ENCODE measurements at places on chromosomes 4 and X. TPM values are rescaled to one million over a fixed set of nuclear protein-coding genes. Genes with fewer than 3 reads are reported as not detected.

DNA sequence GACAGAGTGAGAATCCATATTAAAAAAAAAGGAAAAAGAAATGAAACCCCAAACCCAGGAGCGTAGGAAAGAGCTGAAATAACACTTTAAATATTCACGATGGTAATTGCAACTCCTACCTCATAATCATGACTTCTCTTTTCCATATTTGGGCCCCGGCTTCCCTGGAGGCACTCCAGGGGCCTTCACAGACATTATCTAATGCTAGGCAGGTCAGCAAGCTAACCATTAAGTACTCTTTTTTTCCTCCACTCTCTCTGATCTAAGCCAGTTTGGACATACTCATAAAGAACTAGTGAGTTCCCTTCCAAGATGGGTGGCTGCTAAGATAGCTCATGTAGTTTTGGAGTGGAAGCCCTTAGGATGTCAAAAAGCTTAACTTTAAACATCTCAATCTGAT lies 83.2 kb downstream of the SH3KBP1 start:
- H3K36me3 ChIP-seq = no peaks in the 10 kb centered on the region
- no peaks in the 10 kb centered on the region for H3K4me1 ChIP-seq
- no peak overlapping the region for H3K4me3 ChIP-seq
- DNase-seq = no peak

DNA sequence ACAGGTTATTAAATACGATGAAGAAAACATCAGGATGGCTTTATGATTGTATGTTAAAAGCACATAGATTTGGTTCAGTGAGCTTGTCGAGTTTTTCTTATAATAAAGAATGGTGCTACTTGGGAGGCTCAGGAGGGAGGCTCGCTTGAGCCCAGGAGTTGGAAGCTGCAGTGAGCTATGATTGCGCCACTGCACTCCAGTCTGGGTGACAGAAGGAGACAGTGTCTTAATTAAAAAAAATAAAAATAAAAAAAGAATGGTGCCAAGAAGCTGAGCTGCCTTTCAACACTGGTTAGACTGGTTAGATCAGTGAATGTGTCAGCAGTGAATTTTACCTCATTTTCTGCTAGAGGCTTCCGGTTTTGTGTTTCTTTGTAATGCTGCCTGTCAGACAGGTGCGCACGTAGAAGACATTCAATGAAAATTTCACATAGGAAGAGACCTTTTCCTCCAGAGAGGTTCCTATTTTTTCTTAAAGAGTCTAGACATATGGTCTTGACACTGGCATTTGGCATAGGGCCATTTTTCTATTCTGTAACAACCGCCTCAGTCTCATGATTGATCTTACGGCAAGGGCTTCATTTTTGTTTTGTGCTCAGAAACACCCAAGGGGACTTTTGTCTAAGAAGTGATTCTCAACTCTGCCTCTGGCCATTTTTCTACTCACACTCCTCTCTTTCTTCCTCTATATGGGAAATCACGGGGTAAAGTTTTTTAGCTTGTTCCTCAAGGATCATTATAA lies 15.0 kb upstream of the ARSF start:
- no peaks in the 10 kb centered on the region for H3K4me1 ChIP-seq
- DNase-seq = peak; percentile 8
- H3K36me3 ChIP-seq = no peaks in the 10 kb centered on the region
- H3K4me3 ChIP-seq = no peak overlapping the region
- H3K27ac ChIP-seq = no peak overlapping the region

Gene SSX4B
- not detected for total RNA-seq

- peaks cover 5% of the 10 kb centered on the region for H3K4me1 ChIP-seq
- H3K36me3 ChIP-seq = no peaks in the 10 kb centered on the region
- DNase-seq = no peak
- no peak overlapping the region for H3K27ac ChIP-seq
- H3K4me3 ChIP-seq = no peak overlapping the region
Observed at GRCh38 chr4:184281231-184282139, 63.8 kb upstream of the ENPP6 start.

GRCh38 chr4:24179201-24179840 lies 289.5 kb upstream of the PPARGC1A start:
- DNase-seq = no peak
- no peak overlapping the region for H3K27ac ChIP-seq
- H3K4me1 ChIP-seq = no peaks in the 10 kb centered on the region

Gene TMEM156
- not detected for total RNA-seq

DNA sequence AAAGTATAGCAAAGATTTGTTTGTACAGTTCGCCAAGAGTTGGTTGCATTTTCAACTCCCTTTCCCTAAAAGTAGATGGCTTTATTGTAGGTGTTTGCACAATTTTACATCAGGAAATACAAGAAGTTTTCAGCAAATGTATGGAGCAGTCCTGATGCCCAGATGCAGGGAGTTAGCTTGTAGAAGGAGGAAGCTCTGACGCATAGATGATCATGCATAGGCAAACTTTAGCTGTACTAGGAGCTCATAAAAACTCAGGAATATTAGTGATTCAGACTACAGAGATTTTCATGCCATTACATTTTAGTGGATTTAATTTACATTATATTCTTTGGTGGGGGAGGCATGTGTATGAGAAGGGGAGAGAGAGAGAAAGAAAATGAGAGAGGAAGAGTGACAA lies 62.9 kb downstream of the TMPRSS11D start:
- no peak overlapping the region for H3K4me3 ChIP-seq
- H3K36me3 ChIP-seq = no peaks in the 10 kb centered on the region
- no peak for DNase-seq
- no peak overlapping the region for H3K27ac ChIP-seq
- H3K4me1 ChIP-seq = no peaks in the 10 kb centered on the region

Gene RAB28
- total RNA-seq = 25.5 TPM

DNA sequence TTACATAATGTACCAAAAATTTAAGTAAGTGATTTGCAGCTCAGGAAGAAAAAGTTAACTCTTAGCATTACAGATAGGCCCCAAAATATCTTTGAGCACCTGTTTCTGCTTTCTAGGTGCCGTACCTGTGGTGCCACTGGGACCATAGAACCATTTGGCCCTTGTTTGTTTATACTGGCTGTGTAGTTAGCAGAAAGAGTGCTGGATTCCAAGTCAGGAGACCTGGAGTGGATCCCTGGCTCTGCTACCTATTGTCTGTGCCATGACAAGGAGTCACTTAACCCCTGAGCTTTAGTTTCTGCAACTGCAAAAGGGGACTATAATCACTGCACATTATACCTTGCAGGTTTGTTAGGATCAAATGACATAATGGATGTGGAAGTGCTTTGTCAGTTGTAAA lies 137.8 kb upstream of the GPR101 start:
- H3K4me3 ChIP-seq = no peak overlapping the region
- H3K4me1 ChIP-seq = no peaks in the 10 kb centered on the region
- no peaks in the 10 kb centered on the region for H3K27me3 ChIP-seq
- no peaks in the 10 kb centered on the region for H3K36me3 ChIP-seq

DNA sequence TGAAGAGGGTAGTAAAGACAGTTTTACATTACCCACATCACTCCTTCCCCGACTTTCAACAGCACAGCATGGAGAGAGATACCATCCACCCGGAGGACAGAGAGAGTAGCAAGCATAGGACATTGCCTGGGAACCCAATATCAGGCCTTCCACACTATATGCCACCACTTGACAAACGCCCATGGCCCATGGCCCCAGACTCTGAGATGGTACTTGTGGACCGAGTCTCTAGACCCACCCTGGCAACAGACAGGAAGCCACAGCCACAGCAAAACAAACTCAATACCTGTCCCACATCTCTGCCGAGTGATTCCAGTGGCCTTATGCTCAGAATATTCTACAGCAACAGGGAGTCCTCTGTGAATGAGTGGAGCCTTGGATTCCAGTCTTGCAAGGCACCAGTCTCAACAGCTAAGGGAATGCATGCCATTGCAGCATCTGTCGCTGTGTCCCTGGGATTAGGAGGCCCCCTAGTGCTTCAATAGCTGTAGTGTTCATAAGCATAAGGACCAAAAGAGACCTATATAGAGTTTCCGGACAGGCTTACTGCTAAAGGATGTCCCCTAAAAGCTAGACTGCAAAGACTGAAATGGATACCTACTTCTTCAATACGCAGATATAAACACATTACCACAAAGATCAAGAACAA lies 14.7 kb upstream of the CT55 start:
- no peak overlapping the region for H3K27ac ChIP-seq
- H3K27me3 ChIP-seq = no peaks in the 10 kb centered on the region
- no peak overlapping the region for H3K4me3 ChIP-seq
- no peaks in the 10 kb centered on the region for H3K36me3 ChIP-seq
- no peaks in the 10 kb centered on the region for H3K4me1 ChIP-seq
- peak; percentile 35 for DNase-seq

Measured in thyroid gland (tissue), 4 donors.